NCI-H1417 (cell line): ENCODE measurements at places on chromosomes 4 and X.

GRCh38 chrX:134868771-134869495 lies 121.9 kb upstream of the SMIM10 start:
- DNase-seq = no peak

GRCh38 chrX:38561951-38562719 lies 793 bp downstream of the TSPAN7 start:
- no peak for DNase-seq

DNA sequence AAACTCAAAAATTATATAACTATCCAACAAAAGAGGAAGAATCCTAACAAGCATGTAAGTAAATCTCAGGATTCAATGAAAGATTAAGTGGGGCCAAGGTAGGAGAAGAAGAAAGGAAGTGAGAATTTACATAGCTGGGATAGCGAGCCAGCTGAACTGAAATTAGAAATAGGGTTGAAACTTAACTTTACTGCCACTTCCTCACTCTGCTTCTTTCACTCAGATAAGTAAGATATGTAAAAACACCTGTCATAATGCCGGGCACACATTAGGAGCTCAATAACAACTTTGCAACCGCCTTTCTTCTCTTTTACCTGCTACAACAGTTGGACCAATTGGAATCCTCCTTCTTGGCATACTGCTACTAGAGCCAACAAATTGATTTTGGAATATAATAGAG lies 129.4 kb downstream of the CNKSR2 start:
- DNase-seq = no peak

DNA sequence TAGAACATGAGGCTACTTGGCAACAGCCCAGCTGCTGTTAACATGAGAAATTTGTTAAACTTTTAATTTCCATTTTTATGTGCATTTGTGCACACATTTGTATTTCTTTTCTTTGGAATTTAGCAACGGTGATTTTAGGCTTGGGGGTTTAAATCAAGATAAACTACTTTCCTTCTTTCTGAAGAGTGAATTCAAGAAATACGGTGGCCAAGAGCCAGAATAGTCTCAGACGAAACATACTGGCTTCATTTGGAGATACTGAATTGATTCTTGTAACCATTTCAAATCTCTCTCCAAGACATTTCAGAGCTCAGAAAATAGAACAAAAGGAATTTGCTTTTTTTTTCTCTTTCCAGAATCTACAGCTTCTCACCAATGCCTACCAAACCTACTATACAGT lies 134.1 kb upstream of the SCML1 start:
- no peak for DNase-seq

DNA sequence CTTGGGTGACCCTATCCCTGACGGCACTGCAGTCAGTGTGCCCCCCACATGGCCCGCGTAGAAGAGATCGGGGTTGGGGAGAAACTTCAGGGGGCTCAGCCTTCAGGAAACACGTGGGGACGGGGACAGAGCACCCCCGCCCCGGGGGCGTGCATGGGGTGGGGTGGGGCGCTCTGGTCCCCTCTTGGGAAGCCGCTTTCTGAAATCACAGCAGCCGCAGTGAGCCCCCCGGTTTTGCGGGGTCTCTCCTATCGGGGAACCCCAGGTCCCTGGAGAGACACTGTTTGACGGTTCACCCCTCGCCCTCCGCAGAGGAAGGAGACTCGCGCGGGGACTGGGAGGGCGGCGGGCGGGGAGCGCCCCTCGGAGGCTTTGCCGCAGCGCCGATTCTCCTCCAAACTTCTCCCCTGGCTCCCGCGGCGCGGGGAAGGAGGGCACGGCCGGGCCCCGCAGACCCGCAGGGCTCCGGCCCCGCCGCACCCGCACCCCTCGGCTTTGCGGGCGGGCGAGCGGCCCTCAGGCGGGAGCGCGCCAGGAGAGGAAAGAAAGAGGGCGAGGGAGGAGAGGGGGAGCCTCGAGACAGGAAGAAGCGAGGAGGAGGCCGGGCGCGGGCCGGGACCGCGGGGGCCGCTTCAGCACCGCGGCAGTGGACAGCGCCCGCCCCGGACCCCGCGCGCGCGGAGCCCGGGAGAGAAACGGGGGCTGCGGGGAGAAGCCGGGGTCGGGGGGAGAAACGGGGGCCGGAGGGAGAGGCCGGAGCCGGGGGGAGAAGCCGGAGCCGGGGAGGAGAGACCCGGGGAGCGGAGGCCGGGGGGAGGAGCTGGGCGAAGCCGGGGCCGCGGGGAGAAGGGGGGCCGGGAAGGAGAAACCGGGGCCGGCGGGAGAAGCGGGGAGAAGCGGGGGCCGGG lies 612 bp downstream of the CPLX1 start:
- peak; percentile 39 for DNase-seq

GRCh38 chr4:80423553-80424224 lies 88.2 kb downstream of the CFAP299 start:
- DNase-seq = no peak

DNA sequence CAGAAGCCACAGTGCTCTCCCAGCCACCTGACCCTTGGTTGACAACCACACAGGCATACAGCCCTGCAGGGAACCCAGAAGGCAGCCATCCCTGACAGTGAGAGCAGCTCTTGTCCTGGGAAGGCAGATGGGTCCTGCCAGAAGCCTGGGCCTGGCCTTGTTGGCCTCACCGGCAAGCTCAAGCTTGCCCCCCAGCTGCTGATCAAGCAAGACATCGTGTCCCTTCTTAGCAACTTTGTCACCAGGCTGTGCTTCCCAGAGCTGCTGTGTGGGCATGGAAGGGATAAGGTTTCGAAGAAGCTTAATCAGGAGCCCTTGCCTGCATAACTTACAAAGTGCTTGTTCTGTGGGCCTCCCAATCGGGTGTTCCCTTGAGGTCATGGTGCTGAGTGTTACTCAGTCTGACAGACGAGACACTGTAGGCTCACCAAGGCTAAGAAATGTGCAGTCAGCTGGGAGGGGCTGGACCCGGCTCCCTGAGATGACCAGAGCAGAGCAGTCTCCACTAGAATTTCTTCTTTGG lies 6.8 kb upstream of the ABLIM2 start:
- no peak for DNase-seq

GRCh38 chrX:74684466-74684865 lies 70.0 kb upstream of the RLIM start:
- no peak for DNase-seq

DNA sequence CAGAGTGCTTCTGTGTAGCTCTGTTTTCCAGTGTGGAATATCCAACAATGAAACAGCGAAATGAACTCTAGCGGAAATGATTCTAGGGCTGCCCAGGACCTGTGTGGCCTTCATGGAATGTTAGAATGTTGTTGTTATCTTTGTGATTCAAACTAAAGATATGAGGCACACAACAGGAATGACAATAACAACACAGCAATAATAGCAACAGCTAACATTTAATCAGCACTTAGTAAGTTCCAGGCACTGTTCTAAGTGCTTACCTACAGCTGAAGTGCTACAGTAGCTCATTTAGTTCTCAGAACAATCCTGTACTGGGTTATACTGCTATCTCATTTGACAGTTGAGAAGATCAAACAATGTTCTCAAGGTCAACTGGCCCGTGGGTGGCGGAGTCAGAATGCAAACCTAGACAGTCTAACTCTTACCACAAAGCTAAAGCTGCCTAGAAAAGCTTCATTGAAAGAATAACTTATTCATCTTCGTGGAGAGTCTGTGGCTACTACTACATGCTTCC lies 63.7 kb downstream of the MAML3 start:
- no peak for DNase-seq

GRCh38 chr4:105936901-105937300 lies 41.6 kb downstream of the NPNT start:
- DNase-seq = peak; percentile 50

GRCh38 chr4:118740869-118741268 lies 55.7 kb downstream of the METTL14 start:
- DNase-seq = peak; percentile 36
